Central memory CD4-positive, alpha-beta T cell (primary cell): ENCODE measurements at places on chromosomes 5 and 9.
A peak's percentile ranks its signal among the peaks of the same experiment; 100 is the strongest.

- no peak for DNase-seq
Measured at GRCh38 chr5:1634337-1634661, 110.5 kb upstream of the LPCAT1 start.

DNA sequence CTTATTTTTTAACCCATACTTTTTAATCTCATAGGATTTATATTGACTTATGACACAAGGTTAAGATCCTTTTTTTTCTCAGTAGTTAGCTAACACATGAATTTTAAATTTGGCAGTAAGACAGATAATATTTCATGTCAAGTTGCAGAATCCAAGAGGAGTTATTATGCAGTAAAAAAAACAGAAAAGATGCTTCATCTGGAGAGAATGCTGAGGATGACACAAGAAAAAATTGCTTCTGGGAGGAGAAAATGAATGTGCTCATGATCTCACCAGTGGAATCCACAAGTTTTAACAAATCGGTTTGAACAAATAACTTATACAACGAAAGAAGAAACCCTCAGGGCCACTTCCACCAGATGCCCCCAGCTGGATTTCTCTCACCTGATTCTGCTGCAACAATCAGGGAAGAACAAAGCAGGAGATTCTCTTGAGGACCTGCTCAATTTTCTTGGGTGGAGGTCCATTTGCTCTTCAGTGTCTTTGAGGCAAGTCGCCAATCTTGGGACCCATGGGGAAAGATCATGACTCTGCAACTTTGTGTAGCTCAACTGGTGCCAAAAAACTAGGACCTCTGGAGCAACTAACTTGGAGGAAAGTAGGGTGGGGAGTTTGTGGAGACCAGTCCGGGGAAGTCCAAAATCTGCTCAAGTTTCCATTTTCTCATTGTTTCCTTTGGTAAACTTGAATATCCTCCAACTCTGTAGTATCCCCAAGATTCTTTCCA is 50.5 kb upstream of the TNFSF15 start:
- no peak for DNase-seq

DNA sequence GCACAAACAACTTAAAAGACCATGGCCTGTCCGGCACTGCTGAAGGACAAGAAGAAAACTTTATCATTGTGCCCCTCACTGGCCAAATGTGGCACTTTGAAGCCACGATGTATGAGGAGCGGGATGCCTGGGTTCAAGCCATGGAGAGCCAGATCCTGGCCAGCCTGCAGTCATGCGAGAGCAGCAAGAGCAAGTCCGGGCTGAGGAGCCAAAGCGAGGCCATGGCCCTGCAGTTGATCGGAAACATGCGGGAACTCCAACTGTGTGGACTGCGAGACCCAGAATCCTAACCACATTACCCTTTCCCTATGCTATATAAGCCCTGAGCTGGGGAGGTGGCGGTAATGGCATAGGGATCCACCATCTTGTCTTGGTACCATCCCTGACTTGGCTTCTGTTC is 497.9 kb downstream of the ANXA1 start:
- DNase-seq: no peak

GRCh38 chr5:156329171-156329611 is 2.2 kb downstream of the SGCD start:
- no peak for DNase-seq

- DNase-seq: no peak
Measured at GRCh38 chr5:92353107-92354030, 970.3 kb upstream of the ARRDC3 start.

GRCh38 chr9:98248737-98249474 is 6.5 kb downstream of the TBC1D2 start:
- DNase-seq: no peak

DNA sequence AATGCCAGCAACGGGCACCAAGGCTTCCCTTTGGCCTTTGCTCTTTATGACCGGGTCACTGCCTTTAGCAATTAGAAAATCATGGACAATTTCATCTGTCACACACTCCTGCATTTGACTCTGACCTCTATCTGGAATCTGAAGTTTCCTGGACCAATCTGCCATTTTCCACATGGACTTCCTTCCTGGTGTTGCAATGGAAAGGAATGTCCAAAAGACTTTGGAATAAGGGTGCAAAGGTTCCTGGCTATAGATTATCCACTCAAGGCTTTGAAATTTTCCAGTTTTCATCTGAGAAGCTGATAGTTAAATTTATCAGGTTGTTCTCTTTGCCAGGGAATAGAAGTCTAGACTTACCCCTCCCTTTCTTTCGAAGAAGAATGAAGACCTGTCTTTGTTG is 523.1 kb upstream of the ZNF462 start:
- no peak for DNase-seq

- peak; percentile 28 for DNase-seq
Measured at GRCh38 chr5:68252673-68253623, 37.4 kb downstream of the PIK3R1 start.
